Activated naive CD4-positive, alpha-beta T cell treated with anti-CD3 and anti-CD28 coated beads, Interleukin-2, amount 50 U/mL, for 16 hours (primary cell): ENCODE measurements at places on chromosomes 2 and 18.
A peak's percentile ranks its signal among the peaks of the same experiment; 100 is the strongest.

GRCh38 chr2:232519581-232520438 lies at the start of gene PRSS56:
Gene PRSS56 (plus strand): TSS chr2:232520388. CDS start chr2:232520599, 211 bp downstream.
- DNase-seq, result no peak

DNA sequence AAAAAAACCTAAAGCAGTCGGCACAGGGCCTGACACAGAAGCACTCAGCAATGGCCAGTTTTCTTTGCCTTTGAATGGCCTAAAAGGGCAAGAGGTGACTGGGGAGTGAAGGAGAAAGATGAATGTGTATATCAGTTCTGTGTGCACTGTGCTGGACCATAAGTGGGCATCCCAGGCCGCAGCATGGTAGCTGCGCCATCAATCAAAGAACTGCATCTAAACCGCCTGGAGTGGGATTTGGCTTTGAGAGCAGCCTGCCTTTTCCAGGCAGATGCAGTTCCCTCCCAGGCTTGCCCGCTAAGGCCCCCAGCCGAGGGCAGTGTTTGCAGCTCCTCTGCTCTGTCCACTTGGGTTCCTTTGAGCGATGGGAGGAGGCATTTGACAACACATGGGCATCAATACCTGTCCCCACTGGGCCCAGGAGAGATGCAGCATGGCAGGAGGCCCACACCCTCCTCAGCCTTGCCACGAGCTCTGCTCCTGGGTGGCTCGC lies 144.1 kb downstream of the FAM210A start:
- DNase-seq, result no peak

DNA sequence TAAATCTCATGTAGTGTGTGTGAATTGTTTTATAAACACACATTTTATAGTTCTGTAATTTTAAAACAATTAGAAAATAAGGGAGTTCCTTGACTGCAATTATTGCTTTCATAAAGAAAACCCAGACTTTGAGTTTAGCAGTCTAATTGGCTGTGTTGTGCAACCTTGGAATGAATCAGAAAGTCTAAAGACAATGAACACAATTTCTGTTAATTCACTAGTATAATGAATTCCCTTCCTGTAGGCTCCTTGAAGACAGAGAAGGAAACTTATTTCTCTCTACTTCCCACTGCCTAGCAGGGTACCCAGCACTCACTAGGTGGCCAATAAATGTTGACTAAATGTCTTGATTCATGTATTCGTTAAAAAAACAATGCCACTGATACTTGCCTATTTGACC lies 79.9 kb downstream of the ANTXR1 start:
- DNase-seq, result no peak

GRCh38 chr2:182020286-182021070 lies 34.8 kb downstream of the PPP1R1C start:
- no peak for DNase-seq

DNA sequence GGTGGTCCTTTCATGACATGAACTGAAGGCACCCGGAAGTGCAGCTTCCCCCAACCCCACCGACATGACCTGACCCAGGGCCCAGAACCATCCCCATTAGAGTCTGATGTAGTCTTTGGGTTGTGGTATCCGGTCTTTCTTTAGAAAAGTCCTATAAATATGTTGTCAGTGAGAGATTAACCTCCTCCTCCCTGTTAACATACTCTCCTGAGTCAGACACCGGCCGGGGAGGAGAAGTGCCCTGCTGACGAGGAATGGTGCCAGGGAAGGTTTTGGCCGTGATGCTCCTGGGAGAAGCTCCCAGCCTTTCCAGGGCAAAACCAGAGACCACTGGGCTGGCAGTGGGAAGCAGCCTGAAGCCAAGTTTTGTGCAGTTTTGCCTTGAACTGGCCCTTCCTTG lies 109.0 kb downstream of the LAMA3 start:
- no peak for DNase-seq

GRCh38 chr2:105882920-105883435 lies 138.3 kb downstream of the NCK2 start:
- no peak for DNase-seq

DNA sequence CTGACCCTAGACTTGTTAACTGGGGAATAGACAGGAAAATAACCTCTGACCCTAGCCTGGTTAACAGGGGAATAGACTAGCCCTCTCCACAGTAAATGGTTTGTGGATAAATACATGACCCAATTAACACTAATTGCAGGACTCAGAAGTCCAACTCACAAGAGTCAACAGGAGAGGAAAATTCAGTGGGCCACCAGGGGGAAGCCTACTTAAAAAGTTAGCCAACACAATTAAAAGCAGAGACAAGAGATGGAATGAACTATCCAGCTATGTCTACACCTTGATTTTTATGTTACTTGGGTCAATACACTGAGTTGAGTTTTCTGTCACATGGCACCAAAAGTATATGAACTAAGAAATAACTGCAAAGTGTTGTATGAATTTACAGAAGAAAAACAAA lies 158.8 kb upstream of the SLC39A10 start:
- DNase-seq, result peak; percentile 55

DNA sequence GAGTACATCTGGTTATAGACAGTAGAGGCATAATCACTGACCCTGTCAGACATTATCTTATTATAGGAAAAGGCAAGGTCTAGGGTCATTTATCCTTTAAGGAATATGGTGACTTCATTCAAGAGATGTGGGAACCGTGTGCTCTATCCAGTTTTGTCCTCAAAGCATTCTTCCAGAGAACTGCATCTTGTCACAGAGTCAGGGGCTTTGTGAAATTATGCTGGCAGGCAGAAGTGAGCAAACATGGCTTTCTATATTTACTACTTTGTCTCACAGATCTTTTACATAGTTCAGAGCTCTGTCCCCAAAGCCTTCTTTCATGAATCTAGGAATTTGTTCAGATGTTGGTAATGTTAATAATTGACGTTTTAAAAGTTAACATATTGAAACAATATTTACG lies 177.4 kb downstream of the ASXL3 start:
- DNase-seq, result no peak
